ENCODE measurements at places on chromosomes 2 and 18. TPM values are rescaled to one million over a fixed set of nuclear protein-coding genes. Genes with fewer than 3 reads are reported as not detected.

DNA sequence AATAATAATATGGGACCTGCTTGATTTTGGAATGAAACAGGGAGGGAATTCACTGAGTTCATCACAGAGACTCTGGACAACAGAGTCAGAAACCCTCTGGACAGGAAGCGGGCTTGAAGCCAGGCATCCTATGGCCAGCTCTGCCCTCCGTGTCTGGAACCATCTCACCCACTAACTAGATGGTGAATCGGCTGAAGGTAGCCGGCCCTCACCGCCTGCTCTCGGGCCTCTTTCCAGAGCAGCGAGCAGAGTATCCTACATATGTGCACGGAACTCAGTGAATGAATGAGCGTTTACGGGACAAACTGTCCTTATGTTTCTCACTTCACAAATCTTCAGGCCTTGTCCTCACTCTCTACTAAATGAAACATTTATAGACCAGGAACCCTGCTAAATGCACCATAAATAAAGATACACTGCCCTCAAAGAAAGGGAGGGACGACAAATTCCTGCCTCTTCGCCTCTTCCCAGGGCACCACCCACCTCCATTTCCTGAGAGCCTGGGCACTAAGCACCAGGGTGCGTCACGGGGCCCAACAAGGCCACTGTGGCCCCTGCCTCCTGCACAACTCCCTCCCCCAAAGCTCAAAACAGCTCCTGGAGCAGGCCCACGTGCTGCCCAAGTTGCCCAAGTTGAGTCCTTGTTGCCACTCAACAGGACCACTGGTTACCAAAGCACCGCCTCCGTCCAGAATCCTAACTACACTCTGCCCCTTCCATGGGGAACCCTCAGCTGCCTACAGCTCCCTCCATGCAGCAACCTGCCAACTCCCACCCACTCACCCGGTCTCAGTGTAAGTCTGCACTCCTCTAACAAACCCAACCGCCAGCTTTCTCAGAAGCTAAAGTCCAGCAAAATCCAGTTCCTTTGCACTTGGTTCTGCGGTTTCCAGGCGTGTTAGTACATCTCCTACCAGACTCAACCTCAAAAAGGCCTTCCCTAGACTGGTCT lies 1.7 kb downstream of the TBC1D8 start:
- H3K4me1 ChIP-seq = peaks cover 53% of the 10 kb centered on the region
- H3K36me3 ChIP-seq = peaks cover 16% of the 10 kb centered on the region
- no peaks in the 10 kb centered on the region for H3K27me3 ChIP-seq

- no peak overlapping the region for H3K4me3 ChIP-seq
- H3K27ac ChIP-seq = no peak overlapping the region
- no peaks in the 10 kb centered on the region for H3K36me3 ChIP-seq
- DNase-seq = no peak
- no peaks in the 10 kb centered on the region for H3K27me3 ChIP-seq
Observed at GRCh38 chr2:228731517-228731916, 539.6 kb downstream of the PID1 start.

DNA sequence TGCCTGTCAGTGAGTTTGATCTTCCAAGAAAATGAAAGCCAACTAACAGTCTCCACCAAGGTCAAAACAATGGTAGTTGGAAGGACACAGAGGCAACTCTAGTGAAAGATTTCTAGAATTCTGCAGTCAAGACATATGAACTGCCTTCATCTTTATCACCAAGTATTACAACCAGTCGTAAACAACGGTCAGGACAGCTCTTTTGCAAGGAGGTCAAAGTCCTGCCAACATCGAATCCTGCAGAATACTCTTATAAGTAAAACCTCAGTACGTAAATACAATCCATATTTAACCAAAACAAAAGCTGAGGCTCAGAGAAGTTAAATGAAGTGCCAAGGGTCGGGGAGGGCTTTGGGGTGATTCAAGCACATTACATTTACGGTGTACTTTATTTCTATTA lies 3.1 kb downstream of the FEZ2 start:
- peaks cover 14% of the 10 kb centered on the region for H3K36me3 ChIP-seq
- no peaks in the 10 kb centered on the region for H3K27me3 ChIP-seq
- no peak for DNase-seq
- H3K27ac ChIP-seq = no peak overlapping the region

- H3K36me3 ChIP-seq = no peaks in the 10 kb centered on the region
- no peak for DNase-seq
- H3K27ac ChIP-seq = no peak overlapping the region
- peaks cover 47% of the 10 kb centered on the region for H3K27me3 ChIP-seq
- H3K4me1 ChIP-seq = no peaks in the 10 kb centered on the region
Observed at GRCh38 chr2:236536727-236537398, 32.8 kb upstream of the ACKR3 start.

- no peaks in the 10 kb centered on the region for H3K27me3 ChIP-seq
- H3K36me3 ChIP-seq = no peaks in the 10 kb centered on the region
- H3K27ac ChIP-seq = no peak overlapping the region
- H3K4me3 ChIP-seq = no peak overlapping the region
- no peak for DNase-seq
Observed at GRCh38 chr2:162106146-162106551, 32.1 kb upstream of the DPP4 start.

Gene ANKRD29
- 4.3 TPM for total RNA-seq

GRCh38 chr2:22748909-22749308 lies 636.1 kb upstream of the KLHL29 start:
- H3K27me3 ChIP-seq = no peaks in the 10 kb centered on the region
- DNase-seq = no peak
- no peaks in the 10 kb centered on the region for H3K36me3 ChIP-seq

- DNase-seq = no peak
- peak overlapping the region; percentile 76 for H3K4me3 ChIP-seq
- H3K27ac ChIP-seq = peak overlapping the region; percentile 93
- peaks cover 8% of the 10 kb centered on the region for H3K36me3 ChIP-seq
- H3K4me1 ChIP-seq = peaks cover 74% of the 10 kb centered on the region
Observed at GRCh38 chr2:73984922-73985307, 205 bp downstream of the TET3 start.

Gene RGPD5
- 35.4 TPM for total RNA-seq

DNA sequence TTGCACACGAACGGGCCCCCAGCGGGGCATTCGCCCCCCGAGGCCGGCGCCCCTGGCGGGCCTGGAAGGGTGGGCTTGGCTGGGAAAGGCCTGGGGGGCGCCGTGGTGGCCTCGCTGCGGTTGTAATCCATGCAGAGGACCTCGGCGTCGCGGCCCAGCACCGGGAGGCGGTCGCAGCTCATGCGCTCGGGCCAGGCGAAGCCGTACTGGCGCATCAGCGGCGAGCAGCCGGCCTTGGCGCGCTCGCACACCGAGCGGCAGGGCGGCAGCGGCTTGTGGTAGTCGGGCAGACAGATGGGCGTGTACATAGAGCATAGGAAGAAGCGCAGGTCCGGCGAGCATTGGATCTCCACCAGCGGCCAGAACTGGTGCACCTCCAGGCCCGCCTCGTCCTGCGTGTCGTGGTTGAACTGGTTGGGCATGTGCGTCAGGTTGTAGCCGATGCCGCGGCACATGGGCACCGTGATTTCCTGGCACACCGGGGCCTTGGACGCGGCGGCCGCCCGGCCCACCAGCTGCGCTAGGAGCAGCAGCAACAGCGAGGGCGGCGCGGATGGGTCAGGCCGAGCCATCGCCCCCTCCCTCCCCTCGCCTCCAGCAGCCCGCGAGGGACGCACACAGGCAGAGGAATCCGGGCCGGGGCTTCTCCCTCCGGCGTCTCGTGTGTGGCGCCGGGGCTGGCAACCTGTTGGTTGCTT lies 1.4 kb downstream of the FZD5 start:
- H3K36me3 ChIP-seq = no peaks in the 10 kb centered on the region
- H3K4me3 ChIP-seq = peak overlapping the region; percentile 71
- peak; percentile 60 for DNase-seq
- no peak overlapping the region for H3K27ac ChIP-seq
- no peaks in the 10 kb centered on the region for H3K27me3 ChIP-seq
- H3K4me1 ChIP-seq = peaks cover 21% of the 10 kb centered on the region

DNA sequence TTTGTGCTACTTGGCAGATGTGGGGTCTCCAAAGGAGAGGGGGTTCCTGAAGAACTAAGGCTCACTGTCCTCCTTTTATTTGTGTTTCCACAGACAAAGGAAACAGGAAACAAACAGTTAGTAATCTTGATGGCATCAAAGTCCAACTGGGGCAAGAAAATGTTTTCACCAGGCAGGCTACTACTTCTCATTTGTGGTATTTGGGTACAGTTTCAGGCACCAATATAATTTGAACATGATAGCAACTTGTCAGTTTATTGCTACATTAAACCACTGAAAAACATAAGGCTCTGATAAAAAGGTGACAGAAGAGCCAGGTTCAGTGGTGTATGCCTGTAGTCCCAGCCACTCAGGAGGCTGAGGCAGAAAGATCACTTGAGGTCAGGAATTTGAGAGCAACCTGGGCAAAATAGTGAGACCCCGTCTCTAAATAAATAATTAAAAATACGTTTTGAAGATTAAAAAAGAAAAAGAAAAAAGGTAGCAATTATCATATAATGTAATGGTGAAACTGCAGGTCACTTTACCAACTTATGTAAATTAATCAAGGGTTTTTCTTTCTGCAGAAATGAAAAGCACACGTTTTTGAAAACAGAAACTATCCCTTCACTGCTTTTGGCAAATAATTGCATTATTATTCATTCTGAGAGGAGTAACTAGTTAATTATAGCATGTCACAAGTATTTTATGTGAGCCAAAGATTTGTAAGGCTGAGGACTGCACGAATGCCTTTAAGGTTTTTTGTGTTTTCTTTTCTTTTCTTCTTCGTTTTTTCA lies 157.5 kb upstream of the CAVIN2 start:
- DNase-seq = no peak
- no peaks in the 10 kb centered on the region for H3K4me1 ChIP-seq
- no peak overlapping the region for H3K4me3 ChIP-seq
- no peak overlapping the region for H3K27ac ChIP-seq
- H3K36me3 ChIP-seq = no peaks in the 10 kb centered on the region

Gene NR4A2
- total RNA-seq = 2.3 TPM

Gene ANKRD30BL
- not detected for total RNA-seq

DNA sequence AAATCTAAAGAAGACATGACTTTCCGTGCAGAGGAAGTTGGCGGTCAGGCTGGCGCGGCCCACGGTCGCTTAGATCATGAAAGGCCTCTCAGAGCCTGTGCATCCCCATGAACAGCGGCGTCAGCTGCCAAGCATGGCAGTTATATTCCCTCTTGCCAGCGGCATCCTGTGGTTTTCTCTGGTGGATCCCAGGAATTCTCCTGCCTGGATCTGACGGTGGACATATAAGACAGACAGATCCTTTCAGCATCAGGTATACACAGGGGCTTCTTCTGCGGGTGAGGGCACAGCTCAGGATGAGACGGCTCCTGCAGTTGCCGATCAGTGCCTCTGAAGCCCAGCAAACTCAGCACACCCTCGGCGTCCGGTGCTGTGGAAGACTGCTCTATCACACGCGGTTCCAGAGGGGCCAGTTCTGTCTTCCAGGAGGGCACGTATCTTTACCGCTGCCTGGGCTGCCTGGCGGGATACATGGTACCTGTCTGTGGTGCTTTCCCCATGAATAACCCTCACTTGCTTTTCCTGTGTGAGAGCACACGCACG lies 157.8 kb downstream of the LDLRAD4 start:
- H3K27ac ChIP-seq = no peak overlapping the region
- H3K4me1 ChIP-seq = no peaks in the 10 kb centered on the region
- no peaks in the 10 kb centered on the region for H3K36me3 ChIP-seq
- H3K27me3 ChIP-seq = peaks cover 72% of the 10 kb centered on the region
- no peak overlapping the region for H3K4me3 ChIP-seq

- H3K4me1 ChIP-seq = no peaks in the 10 kb centered on the region
- H3K27me3 ChIP-seq = no peaks in the 10 kb centered on the region
- H3K27ac ChIP-seq = no peak overlapping the region
Observed at GRCh38 chr2:4499316-4500030, 796.1 kb downstream of the DCDC2C start.

Gene CROCC2
- total RNA-seq = not detected

GRCh38 chr2:230589497-230590015 lies 123.1 kb upstream of the CAB39 start:
- H3K4me3 ChIP-seq = no peak overlapping the region
- no peaks in the 10 kb centered on the region for H3K36me3 ChIP-seq
- no peaks in the 10 kb centered on the region for H3K4me1 ChIP-seq
- DNase-seq = no peak

DNA sequence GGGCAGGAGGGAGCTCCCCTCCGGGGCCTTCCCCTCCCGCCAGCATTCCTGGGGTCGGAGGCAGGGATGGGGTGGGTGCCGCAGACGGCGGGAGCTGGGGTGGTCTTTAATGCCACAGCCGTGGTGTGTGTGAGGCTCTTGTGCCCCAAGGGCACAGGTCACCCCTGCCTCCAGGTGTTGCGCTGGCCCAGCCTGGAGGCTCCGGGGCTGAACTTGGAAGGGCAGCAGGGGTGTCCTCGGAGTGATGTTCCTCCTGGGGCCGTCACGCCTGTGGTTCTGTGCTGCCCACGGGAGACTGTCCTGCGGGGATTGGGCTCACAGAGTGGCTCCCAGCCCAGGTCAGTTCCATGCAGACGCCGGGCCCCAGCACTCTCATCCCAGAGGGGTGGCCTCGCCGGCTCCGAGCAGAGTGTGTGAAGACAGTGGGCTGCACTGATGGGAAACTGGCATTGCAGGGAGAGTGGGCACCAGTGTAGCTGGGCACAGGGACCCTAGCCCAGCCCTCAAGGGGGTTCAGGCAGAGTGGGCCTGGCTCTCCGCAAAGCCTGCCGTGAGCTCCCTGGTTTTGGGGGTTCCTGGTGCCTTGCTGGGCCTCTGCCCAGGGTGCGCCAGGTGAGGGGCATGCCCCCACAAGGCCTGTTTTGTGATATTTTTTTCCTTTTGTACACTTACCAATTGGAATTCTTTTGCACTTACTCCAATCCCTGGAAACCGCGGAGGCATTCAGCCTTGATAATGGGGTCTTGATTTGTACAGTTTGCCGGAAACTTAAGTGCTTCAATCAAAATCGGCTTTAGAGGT lies 56.7 kb downstream of the NFATC1 start:
- H3K27ac ChIP-seq = no peak overlapping the region
- H3K27me3 ChIP-seq = no peaks in the 10 kb centered on the region
- no peak for DNase-seq
- H3K4me1 ChIP-seq = no peaks in the 10 kb centered on the region

GRCh38 chr2:85834466-85834865 lies 54.3 kb downstream of the ST3GAL5 start:
- no peak for DNase-seq
- no peak overlapping the region for H3K27ac ChIP-seq
- no peak overlapping the region for H3K4me3 ChIP-seq
- no peaks in the 10 kb centered on the region for H3K4me1 ChIP-seq

DNA sequence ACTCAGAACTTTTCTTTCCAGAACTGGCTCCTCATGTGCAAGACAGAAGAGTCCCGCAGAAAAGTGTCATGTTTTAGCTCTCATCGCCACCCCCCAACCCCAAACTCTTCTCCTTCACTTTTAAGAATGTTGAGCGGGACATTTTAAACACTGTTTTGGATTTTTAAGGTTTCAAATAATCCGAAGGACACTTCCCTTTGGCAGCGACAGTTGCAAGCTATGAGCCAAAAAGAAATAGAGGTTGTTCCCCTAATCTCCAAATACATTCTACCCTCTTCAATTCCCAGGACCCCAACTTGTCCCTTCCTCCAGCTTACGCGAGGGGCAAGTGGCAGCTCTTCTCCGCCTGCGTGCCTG lies 678 bp upstream of the UBE2E3 start:
- no peaks in the 10 kb centered on the region for H3K27me3 ChIP-seq
- no peak for DNase-seq
- H3K4me3 ChIP-seq = peak overlapping the region; percentile 56
- peak overlapping the region; percentile 86 for H3K27ac ChIP-seq
- peaks cover 23% of the 10 kb centered on the region for H3K36me3 ChIP-seq

GRCh38 chr18:59377613-59378337 lies 18.7 kb upstream of the LMAN1 start:
- 0 out of 2 replicates have a peak, but pooled peaks cover 6% of the 10 kb centered on the region for H3K4me1 ChIP-seq
- no peaks in the 10 kb centered on the region for H3K27me3 ChIP-seq
- H3K36me3 ChIP-seq = no peaks in the 10 kb centered on the region
- H3K4me3 ChIP-seq = no peak overlapping the region
- no peak overlapping the region for H3K27ac ChIP-seq

Data from PC-9 (cell line).